NCI-H510A treated with DMSO at 0.1 percent for 48 hours (cell line): ENCODE measurements at places on chromosomes 6 and 20.

DNA sequence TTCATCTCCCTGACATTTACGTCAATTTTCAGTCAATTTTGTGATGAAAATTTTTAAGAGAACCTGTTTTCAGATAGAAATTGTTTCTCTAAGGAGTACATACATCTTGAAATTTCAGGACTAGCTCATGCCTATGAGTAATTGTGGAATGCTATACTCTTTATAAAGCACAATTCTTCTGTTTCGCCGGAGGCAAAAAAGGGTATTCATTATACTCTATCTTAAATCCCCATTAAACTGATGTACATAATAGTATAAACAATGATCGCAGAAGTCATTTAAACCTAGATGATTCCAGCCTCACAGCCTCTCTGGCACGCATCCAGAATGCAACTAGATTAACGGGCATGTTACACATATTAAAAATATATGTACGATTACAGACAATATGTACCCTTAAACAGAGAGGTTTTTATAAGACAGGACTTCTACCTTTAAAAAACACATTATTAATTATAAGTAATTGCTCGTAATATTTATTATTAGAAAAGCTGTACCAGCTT lies 62.6 kb downstream of the NRSN1 start:
- DNase-seq: no peak

DNA sequence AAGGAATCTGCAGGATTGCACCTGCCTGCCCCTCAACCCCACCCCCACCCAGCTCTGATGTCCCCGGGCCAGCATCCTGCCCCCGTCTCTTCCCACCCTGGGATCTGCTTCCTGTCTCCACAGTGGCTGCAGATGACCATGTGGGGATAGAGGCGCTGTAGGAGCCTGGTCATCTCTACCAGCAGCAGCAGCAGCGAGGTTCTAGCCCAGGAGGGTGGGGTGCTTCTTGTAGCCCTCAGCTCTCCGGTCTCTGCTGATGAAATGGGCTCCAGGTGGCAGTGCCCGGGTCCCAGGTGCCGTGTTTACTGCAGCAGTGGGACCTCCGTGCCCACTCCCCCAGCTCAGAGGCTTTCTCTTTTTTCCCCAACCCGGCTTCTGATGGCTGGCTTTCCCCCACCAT lies 25.2 kb downstream of the CAPN11 start:
- DNase-seq: no peak

GRCh38 chr6:43096451-43097097 lies 20.5 kb downstream of the PTK7 start:
- DNase-seq: peak; percentile 79

GRCh38 chr6:15242937-15243614 lies 2.8 kb upstream of the JARID2 start:
- no peak for DNase-seq

DNA sequence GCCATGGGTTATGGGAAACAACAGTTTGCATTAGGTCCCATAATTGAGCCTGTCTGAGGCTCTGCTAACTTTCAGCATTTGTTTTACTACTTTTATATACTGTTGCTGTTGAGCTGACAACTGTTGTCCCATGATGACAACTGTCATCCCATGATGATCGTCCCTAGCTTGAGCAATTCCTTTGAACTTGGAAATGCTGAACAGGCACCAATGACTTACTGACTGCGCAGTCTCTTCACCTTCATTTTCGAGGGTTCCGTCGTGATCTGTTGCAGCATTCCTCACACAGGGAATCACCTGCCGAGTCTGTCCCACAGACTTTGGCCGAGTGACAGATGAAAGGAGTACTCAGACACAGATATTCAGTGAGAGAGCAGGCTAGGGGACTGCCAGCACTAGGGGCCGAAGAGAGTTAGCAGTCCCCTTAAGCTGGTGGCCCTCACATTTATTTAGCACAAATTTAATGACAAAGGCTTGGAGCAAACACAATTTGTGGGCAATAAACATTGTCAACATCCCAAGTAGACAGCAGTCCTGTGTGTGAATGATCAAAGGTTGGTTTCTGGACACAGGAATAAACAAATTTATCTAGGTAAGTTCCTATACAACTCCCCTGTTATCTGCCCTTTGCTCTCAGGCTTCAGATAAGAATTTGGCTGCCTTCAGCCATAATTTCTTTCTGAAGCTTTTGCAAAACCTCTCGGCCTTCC lies 10.0 kb upstream of the TBC1D20 start:
- no peak for DNase-seq

DNA sequence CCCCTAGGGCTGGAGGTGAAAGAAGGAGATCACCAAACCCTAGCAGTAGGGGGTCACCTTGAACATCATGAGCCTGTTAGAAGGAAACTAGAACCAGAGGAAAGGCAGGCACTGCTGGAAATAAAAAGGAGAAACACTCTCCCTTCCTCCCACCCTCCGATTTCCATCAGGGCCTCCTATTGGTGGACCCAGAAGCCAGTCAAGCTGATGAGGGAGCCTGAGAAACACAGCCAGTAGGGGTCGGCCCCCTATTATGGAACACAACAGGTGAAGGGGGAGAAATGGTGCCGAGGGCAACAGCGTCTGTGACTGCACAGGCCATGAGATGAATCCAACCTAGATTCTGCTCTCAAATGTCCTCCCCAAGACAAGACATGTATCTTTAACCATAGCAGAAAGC lies 156.1 kb upstream of the LRFN2 start:
- peak; percentile 50 for DNase-seq

GRCh38 chr6:38483526-38483925 lies 156.2 kb downstream of the BTBD9 start:
- no peak for DNase-seq

DNA sequence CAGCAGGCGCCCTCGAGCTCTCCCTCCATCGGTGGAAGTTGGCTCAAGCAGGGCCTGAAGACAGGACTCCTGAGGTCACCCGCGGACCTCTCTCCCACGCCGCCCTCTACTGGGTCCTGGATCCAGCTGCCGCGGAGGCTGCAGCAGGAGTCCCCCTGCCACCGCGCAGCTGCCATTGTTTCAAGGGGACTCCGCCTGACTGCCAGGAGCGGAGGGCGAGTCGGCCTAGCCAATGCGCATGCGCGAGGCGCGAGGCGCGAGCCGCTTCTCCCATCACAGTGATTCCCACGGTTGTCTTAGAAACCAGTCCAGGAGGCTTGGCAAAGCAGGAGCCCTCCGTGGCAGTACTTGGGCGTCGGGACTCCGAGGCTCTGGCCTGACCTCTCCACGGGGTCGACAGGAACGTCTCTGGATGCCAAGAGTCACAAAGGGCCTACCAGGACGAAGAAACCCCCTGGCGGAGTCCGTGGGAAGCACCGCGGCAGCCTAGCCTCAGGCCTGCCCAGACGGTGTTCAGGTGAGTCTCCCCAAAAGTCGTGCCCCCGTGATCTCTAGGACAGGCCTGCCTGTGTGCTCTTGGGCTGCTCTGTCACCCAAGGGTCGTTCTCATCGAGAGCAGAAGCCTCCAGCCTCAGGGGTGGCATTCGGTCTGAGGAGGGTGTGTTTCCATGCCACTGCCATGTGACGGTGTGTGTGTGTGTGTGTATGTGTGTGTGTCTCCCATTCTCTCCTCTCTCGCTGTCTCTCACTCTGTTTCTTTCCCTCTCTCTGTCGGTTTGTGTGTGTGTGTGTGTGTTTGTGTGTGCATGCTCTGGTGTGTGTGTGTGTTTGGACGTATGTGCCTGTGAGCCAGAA lies 290.6 kb upstream of the ZNF337 start:
- peak; percentile 17 for DNase-seq

GRCh38 chr20:24782801-24783630 lies 166.1 kb upstream of the CST7 start:
- DNase-seq: no peak

DNA sequence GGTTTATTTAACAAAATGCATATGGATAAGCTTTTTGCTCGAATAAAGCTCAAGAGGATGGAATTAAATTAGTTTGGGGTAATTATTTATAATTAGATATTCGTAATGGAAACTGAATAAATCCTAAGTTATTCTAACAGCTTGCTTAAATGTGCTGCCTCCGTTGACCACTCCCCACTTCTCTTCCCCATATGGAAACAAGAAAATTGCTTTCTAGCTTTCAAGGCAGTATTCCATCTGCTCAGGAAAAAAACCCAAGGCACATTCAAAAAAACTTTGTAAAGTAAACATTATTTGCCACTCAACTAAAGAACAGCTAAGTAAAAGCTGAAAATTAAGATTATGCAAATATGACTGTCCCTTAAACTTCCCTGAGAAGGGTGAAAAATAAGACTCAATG lies 369.2 kb downstream of the HAO1 start:
- DNase-seq: no peak

- no peak for DNase-seq
Measured at GRCh38 chr6:113969888-113970804, 802 bp downstream of the HDAC2 start.

GRCh38 chr20:33299111-33299603 lies 16.1 kb downstream of the BPIFB1 start:
- DNase-seq: peak; percentile 62

DNA sequence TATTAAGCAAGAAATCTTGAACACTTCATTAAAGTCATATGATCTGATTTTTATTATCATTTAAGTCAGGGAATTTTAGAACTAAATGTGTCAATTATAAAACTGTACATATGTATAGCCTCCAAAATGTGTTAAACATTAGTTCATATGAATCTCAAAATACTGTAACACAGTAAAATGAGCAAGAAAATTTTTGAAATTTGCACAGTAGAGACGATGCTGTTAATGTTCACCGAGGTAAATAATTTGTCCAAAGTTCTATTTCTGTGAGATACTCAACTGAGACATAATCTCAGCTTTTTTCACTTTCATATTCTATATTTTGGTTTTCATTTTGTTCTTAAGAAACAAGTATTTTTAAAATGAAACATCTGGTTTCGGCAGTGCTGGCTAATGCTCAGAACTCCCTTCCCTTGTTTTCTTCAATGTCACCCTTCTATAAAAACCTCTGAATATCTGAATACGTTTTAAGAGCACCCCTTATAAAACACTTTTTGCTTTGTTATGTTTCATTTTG lies 353.1 kb downstream of the LAMA2 start:
- no peak for DNase-seq

- DNase-seq: peak; percentile 24
Measured at GRCh38 chr20:4227085-4227821, 211.9 kb upstream of the RNF24 start.

DNA sequence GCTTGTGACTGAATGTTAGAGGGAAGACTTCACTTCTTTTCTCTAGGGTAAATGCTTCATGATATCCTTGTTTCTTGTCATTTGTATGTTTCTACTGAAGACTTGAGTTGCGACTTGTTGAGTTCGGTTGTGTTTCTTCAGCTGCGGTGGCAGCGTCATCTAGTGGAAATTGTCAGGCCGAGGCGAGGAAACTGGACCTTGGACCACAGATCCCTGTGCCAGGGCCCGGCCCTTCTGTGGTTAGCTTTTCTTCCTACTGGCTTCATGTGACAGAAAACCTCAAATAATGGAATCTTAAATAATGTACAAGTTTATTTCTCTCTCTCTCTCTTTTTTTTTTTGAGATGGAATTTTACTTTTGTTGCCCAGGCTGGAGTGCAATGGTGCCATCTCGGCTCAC lies 12.4 kb downstream of the MTHFD1L start:
- DNase-seq: no peak

DNA sequence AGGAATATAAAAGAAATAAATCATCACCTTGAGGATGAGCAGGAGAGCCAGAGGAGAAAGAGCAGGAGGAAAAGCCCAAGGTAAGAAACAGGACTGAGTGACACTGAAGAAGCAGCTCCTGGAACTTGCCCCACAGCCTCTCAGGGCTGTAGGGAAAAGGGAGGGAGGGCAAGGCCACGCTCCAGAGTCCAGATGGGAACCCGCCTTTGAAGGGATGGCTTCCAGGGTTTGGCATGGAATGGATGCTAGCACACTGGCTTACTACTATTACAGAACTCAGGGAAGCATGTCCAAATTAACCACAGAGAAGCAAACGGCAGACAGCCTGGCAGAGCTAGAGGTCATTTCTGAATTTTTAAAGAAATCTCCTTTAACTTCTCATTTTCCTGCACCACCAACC lies 26.8 kb downstream of the RALGAPA2 start:
- DNase-seq: no peak

DNA sequence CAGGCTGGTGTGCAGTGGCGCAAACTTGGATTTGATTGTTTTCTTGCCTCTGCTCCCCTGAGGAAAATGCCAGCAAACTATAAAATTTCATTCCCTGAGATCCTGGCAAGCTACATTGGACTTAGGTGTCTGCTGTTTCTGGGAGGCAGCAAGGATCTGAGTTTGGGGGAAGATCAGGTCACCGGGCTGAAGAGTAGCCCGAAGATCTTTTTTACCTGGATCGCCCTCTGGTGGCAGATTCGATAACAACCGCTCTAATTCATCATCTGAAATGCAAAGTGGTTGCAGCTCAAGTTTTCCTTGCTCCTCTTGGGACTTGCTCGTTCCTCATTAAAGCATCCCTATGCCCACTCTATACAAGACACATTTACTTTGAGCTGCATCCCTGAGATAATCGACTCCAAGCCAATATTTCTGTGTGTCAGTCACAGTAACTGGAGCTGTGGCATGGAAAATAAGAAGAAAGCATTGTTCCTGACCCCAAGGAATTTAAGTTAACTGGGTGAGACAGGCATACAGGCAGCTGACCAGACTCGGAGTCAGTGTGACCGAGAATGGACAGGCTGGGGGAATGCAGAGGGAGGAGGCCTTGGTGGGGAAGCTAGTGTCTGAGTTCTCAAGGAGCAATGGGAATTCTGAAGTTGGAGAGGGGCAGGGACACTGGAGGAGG lies 131.8 kb upstream of the PROKR2 start:
- DNase-seq: peak; percentile 82

- no peak for DNase-seq
Measured at GRCh38 chr6:168231393-168231957, 88.1 kb downstream of the DACT2 start.

DNA sequence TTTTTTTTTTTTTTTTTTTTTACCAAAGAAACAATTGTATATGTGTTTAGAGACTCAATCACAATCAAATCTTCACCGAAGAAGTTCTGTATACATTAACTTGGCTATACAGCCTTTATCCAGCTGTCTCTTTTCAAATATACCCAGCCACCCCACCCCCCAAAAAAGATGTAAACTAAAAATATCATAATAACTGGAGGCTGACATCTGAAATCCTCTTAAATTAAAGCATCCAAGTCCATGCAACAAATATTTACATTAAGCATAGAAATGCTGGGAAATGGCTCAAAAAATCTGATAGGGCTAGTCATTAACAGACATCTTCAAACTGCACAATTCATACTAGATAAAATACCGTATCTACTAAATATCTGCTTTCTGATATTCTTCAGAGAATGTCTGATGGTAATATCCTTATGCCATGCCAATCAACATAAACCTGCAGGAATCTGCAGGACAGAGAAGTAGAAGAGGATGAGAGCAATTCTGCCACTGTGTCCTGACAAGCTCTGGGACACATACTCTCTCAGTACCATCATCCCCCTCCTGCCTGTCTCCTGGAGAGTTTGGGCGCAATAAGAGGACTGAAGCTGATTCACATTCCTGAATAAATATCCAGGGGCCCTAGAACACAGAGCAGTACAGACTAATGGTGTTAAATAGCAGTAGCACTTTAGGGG lies 152.4 kb downstream of the KIF6 start:
- no peak for DNase-seq

- DNase-seq: no peak
Measured at GRCh38 chr6:81655696-81656095, 96.8 kb downstream of the TENT5A start.
